LHCN-M2 (cell line): ENCODE measurements at places on chromosomes 3 and 15. TPM values are rescaled to one million over a fixed set of nuclear protein-coding genes. Genes with fewer than 3 reads are reported as not detected.

DNA sequence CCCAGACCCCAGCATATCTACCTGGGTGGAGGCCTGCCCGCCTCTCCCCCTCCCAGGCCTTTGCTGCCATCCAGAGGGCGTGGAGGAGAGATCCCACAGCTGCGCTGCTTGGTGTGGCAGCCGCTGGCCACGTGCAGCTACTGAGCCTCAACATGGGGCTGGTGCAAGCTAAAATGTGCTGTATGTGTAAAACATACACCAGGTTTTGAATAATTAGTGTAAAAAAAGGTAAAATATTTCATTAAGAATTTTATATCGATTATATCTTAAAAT lies 95.8 kb downstream of the SEC22A start:
- no peak for DNase-seq

DNA sequence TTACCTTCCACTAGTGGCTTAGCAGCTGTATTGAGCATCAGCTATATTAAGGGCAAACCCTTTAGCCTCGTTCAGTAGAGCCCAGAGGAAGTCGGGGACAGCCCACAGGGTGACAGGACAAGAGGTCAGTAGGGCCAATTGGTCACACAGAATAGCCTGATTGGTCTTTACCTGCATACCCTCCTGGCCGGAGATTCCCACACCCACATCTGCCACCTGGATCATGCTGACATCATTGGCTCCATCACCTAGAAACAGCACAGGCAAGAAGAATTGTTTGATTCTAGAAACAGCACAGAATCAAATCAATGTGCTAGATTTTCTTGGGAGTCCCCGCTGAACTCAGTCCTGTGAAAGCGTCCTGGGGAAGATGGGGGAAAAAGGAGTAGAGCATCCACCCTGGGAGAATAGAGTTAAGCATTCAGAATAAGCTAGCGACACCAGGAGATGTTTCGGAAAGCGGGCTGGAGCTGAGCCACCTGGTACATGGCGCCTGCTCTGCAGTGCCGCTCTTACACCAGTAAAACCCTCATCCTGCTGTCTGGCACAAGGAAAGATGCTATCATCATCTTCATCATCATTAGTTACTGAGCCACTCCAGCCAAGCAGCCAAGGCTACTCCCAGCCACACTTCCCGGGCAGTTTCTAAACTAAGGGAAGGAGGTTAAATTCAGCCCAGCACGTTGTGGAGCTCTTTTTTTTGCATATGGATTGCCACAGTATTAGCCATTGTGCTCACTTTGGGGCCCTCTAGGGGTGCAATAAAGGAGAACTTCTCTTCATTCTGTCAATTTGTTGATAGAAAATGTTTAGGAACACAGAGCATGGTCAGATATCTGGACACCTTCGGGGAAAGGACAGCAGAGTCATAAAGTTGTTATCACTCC lies 171.3 kb downstream of the ATP10A start:
- peak; percentile 39 for DNase-seq

The TRH gene
- total RNA-seq = not detected in 2 replicates

The GAP43 gene
- 0.23 and 0.45 TPM in 2 replicates for total RNA-seq

DNA sequence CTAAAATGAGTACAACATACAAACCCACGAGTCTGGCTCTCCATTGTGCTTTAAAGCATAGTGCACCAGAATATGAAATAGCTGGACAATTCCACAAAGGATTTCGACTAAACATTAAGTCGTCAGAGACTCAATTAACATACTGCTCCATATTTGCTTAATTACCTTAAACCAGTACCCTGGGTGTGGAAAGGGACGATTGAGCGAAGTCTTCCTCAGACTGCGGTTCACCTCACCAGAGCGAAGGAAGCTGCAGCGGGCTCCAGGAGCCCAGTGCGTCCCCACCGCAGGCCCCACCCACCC lies 218 bp upstream of the TRPC1 start:
- no peak for DNase-seq

The SYNPR gene
- not detected in 2 replicates for total RNA-seq

DNA sequence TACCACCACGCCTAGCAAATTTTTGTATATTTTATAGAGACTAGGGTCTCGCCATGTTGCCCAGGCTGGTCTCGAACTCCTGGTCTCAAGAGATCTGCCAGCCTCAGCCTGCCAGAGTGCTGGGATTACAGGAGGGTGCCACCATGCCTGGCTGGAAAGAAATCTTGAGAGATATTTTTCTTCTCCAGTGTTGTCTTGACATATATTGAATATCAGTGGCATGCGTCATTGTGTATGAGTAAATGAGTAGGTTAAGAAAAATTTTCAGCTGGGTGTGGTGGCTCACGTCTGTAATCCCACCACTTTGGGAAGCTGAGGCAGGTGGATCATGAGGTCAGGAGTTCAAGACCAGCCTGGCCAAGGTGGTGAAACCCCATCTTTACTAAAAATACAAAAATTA lies 3.5 kb upstream of the PIF1 start:
- DNase-seq = no peak

GRCh38 chr3:4597208-4597985 lies 104.2 kb downstream of the ITPR1 start:
- no peak for DNase-seq

- no peak for DNase-seq
Observed at GRCh38 chr3:32041316-32041715, 59.8 kb downstream of the ZNF860 start.

DNA sequence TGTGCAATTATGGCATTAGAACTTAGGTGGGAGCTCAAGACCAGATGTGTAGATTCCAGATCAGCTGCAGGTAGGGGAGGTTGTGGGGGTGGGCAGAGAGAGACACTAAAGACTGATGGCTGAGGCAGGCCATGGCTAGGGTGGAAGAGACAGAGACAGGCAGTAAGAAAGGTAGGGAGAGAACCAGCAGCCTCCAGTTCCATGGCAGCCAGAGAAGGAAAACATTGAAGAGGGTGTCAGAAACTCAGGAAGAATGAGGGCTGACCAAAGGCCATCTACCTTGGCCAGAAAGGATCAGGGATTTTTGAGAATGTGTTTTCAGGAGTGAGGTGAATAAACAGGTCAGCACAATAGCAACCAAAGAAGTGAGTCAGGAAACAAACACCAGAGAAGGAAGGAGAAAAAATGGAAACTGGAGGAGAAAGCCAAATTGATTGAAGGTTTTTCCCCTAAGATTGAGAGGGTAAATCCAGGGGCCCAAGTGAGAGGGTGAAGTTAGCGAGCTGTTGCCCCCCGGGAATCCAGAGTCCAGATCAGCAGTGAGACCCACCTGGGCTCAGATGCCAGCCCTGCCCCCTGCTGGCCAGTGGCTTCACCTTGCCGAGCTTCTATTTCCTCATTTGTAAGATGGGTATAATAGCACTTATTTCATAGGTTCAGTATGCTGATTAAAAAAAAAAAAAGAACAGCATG lies 41.0 kb downstream of the ABHD2 start:
- DNase-seq = peak; percentile 26

The CHRM5 gene
- 0.06 TPM in 2 replicates for total RNA-seq

The PP2D1 gene
- total RNA-seq = not detected in 2 replicates

GRCh38 chr15:64045774-64046420 lies 388 bp downstream of the DAPK2 start:
- DNase-seq = no peak

- DNase-seq = no peak
Observed at GRCh38 chr3:37626736-37627565, 234.7 kb upstream of the CTDSPL start.

DNA sequence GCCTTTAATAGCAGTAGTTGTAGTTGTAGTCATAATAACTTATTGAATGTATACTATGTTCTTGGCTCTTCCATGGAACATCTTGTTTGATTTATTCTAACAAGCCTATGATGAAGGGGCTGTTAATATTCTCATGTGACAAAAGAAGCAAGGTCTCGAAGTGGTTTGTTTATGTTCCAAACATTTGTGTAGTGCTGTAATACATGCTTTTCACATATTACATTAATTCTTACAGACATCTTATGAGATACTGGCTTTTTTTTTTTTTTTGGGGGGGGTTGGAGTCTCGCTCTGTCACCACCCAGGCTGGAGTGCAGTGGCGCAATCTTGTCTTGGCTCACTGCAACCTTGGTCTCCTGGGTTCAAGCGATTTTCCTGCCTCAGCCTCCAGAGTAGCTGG lies 252.3 kb downstream of the PTPRG start:
- no peak for DNase-seq

DNA sequence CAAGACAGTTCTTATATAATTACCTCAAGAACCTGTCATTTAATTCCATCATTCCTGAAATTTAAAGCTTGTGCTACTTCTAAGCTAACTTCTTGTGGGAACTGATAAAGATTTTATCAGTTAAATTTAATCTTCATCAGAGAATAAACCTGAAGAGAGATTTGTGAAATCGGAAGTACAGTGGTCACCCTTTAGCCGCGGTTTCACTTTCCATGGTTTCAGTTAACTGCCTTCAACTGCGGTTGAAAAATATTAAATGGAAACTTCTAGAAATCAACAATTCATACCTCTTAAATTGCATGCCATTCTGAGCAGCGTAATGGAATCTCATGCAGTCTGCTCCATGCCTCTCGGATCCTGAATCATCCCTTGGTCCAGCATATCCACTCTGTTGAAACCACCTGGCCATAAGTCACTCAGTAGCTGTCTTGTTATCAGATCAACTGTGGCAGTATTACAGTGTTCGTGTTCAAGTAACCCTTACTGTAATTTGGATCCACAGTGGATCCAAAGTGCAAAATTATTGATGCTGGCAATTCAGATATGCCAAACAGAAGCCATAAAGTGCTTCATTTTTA lies 626.1 kb downstream of the CADM2 start:
- no peak for DNase-seq

The CSTA gene
- total RNA-seq = 0.46 TPM in 1 of 2 replicates, not detected in the other

DNA sequence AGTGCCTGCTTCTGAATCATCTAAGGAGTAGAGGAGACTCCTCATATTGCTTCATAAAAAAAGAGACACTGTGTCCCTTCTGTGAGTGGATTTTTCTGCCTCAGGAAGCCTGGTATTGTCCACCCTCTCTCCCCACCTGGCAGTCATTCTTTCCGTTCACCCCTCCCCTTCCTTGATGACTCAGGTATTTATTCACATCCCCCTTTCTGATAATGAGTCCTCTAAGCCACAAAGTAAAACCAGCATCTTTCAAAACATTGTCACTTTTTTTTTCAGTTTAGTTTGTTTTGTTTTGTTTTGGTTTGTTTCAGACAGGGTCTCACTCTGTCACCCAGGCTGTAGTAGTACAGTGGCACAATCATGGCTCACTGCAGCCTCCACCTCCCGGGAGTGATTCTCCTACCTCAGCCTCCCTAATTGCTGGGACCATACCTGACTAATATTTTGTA lies 65.2 kb upstream of the UBE2E1 start:
- peak; percentile 67 for DNase-seq

The C3orf49 gene
- total RNA-seq = not detected in 2 replicates

DNA sequence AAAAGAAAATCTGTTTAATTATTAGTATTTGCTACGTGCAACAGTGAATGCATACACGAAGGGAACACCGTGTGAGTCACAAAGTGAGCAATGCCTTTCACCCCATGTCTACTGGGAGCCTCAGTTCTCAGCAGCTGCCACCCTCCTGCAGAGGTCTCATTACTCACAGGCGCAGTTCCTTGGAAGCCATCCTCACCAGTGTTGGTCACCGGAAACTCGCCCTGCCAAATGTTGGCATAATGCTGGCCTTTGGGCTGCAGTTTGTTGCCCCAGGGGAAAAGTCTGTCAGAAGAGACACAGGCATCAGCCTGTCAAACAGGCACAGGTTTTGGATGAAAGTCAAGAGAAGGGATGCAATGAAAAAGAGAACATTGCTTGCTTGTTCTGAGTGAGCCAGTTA lies 50.1 kb downstream of the SUMF1 start:
- DNase-seq = peak; percentile 100

The HSPBAP1 gene
- total RNA-seq = 6.1 and 7.1 TPM in 2 replicates

DNA sequence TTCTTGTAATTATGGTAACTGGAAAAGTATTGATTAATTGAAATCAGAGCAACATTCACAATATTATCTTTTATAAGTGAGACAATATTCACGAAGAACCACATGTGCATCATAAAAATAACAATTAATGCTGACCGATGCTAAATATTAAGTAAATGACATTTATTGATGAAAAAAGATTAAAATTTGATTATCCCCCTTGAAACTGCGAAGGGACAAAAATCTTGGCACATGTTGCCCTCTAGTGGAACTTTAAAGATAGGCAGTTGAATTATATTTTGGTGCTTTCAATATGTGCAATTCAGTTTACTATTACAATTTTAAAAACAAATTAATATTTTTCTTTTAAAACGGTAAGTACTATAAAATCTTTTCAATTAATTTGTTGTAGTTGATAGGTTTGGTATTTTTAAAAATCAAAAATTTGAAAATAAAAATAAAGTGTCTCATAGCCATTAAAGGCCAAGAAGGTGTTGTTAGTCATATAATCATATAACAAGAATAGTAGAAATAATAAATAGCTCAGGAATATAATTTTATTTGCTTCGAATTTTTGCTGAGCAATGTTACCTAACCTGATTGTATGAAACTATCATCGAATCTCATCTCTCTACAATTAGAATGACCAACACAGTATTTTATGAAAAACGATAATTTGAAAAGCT lies 270.2 kb downstream of the ROBO1 start:
- peak; percentile 18 for DNase-seq

- no peak for DNase-seq
Observed at GRCh38 chr3:20912406-20912805, 726.4 kb upstream of the SGO1 start.

GRCh38 chr3:105611304-105612192 lies 244.8 kb downstream of the ALCAM start:
- DNase-seq = no peak

- peak; percentile 35 for DNase-seq
Observed at GRCh38 chr3:72154391-72155335, 369.7 kb upstream of the PROK2 start.

The C3orf22 gene
- not detected in 2 replicates for total RNA-seq

The CTXND1 gene
- not detected in 2 replicates for total RNA-seq

GRCh38 chr3:77427528-77427927 lies 387.6 kb downstream of the ROBO2 start:
- no peak for DNase-seq

DNA sequence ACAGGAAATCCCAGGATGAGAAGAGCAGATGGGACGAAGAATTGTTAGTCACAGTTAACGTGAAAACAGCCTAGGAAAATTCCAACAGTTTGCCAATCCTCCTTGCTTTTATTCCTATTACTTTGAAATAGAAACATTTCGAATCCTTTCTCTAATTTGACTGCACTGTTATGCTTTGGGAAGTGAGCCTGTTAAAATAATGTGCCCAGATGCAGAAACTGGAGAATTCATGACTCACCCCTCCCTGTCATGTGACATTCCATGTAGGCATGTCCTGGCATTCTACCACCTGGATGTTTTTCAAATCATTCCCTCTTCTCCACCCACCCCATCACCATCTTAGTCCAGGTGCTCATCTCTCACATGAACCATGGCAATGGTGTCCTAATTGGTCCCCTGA lies 107.3 kb downstream of the MINAR1 start:
- DNase-seq = peak; percentile 17

DNA sequence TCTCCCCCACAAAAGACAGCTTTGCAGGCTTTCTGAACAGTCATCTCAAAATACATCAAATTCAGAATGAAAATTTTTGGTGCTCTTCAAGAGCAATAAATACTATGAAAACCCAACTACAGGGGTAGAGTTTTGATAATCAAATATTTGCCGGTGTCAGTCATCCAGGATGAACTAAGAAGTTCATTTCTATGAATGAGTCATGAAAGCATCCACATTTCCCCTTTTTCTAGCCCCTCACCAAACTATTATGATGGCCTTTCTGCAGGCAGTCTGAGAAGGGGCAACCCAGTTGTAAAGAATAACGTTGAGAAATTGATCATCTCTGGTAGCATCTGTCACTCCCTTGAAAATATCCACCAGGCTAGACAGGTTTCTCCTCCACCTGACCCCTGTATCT lies 3.1 kb upstream of the LPCAT4 start:
- no peak for DNase-seq
